ENCODE measurements at places on chromosomes 6 and 20.

GRCh38 chr20:23284009-23284408 is 66.6 kb upstream of the NXT1 start:
- no peak for DNase-seq

DNA sequence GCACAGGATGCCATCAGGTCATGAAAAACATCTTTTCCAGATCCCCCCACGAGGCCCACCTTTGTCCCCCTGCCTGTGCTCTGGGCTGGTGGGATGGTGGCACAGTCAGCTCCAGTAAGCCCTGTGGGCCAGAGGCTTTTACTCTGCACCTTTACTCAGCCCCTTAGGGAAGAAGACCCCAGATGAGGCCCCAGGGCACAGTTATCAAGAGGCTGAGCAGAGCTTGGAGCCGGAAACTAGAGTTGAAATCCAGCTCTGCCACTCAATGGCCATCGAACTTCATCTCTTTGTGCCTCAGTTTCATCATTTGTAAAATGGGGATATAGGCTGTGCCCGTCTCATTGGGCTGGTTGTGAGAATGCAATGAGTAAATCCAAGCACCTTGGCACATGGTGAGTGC is 81.7 kb upstream of the TOX2 start:
- DNase-seq: no peak

DNA sequence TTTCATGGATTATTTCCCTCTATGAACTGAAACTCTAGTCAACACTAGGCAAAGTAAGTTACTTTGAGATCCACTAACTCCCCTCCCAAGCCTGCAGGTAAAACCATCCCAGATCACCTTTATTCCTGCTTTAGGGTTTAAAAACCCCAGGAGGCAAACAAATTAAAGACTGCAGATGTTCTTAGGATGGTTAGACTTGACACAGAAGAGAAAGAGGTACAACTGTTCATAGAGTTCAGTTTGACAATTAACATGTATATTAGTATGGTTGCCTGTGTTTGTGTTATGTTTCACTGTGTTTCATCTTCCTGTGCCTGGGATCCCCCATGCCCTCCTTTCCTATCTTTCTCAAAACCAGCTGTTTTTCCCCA is 53.5 kb downstream of the RREB1 start:
- no peak for DNase-seq

- no peak for DNase-seq
These were observed 312.6 kb downstream of the CLIC5 start for GRCh38 chr6:45702849-45703739.

GRCh38 chr20:10731190-10731965 is 57.6 kb upstream of the JAG1 start:
- DNase-seq: no peak

DNA sequence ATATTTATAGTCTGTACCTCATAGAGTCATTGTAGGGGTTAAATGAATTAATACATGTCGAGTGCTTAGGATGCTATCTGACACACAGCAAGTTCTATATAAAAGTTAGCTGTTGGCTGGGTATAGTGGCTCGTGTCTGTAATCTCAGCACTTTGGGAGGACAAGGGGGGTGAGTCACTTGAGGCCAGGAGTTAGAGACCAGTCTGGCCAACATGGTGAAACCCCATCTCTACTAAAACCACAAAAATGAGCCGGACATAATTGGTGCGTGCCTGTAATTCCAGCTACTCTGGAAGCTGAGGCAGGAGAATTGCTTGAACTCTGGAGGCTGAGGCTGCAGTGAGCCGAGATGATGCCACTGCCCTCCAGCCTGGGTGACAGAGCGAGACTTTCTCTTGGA is 222.9 kb downstream of the UBE3D start:
- DNase-seq: no peak

- DNase-seq: no peak
These were observed 462.5 kb downstream of the CDH26 start for GRCh38 chr20:60420676-60421229.

- no peak for DNase-seq
These were observed 26.3 kb upstream of the SLC22A1 start for GRCh38 chr6:160095146-160095845.

DNA sequence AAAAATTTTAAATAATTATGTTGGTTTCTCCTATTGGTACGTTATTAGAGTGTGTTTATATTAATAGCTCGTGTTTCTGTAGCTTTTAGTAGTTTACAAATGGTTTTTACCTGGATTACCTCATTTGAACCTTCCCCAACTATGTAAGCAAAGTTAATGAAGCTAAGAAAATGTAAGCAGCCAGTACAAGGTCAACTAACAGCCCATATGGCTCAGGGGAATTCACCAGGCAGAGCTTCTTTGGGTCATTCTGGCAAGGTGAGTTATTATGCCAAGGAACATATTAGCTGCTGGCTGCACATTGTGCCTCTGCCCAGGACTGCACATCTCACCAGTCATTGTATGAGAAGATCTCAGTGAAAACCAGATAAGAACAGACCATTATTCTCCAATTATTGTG is 27.0 kb upstream of the MARCKS start:
- DNase-seq: no peak

DNA sequence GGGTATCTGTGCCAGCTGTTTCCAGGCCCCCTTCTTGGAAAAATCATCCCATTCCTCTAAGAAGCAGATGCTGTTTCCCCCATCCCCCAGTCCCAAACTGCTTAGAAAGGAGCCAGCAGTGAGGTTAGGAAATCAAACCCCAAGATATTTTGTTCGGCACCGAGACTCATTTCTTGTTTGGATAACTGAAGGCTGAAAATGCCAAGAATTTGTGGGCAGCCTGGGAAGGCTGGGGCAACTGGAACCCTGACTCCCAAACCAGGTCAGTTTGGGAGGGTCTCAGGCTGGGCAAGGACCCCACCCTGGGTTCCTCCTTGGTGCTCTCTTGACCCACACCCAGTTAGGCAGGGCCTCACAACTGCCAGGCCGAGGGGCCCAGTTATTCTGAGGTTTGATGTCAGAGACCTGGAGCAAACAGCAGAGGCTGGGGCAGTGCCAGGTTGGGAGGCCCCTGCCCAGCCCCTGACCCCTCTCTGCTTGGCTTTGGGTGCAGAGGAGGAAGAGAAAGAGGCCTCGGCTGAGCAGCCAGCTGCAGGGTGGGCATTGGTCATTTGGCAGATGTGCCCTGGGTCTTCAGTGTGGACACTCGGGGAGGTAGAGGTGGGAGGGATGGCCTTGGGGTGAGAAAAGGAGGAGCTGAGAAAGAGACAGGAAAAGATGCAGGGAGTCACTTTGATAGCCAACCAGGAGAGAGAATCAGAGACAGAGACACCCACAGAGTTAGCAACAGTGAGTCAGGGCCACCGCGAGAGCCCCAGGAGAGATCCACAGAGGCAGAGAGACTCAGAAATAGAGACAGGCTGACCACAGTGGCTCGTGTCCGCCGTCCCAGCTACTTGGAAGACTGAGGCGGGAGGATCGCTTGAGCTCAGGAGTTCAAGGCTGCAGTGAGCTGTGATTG is 5.0 kb downstream of the ANGPT4 start:
- DNase-seq: no peak

DNA sequence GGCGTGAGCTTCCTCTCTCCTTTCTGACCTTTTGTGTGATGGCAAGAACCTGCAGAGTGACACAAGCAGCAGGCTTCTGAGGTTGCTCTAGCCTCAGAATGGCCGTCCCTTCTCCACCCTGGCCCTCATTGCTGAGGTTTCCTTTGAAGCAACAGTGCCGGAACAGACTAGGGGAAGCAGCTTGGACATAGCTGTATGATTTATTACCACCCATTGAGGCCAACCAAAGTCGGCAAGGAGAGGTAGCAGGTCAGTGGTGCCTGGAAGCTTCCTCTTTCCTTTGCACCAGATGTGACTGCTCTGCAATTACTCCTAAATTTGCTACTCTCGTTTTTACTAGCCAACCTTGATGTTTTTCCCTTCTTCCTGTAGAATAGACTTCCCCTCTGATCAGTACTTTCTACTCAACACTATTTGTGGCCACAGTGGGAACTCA is 31.4 kb downstream of the PTPN1 start:
- peak; percentile 76 for DNase-seq

DNA sequence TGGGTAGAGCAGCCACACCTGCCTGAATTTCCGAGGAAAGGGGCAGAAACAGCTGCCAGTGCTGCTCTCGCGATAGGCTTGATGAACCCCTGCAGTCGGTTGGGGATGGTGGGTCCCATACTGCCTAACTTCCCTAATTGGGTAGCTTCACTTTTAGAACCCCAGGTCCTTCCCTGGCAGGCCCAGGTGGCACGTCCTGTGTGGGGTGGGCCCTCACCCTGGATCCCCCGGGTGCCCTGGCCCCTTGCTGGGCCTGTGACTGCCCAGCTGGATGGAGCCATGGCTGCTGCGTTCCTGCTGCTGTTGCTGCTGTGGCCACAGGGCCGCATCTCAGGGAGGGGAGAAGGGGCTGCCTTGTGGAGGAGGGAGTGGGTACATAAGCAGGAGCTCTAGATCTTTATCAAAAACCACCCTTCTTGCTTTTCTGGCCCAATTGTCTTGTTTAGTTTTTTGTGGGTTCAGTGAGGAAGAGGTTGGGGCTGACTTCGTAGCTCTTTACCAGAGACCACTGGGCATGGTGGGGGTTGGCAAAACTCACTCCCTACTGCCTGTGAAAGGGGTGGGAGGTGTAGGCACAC is 19.2 kb downstream of the TREML4 start:
- no peak for DNase-seq

DNA sequence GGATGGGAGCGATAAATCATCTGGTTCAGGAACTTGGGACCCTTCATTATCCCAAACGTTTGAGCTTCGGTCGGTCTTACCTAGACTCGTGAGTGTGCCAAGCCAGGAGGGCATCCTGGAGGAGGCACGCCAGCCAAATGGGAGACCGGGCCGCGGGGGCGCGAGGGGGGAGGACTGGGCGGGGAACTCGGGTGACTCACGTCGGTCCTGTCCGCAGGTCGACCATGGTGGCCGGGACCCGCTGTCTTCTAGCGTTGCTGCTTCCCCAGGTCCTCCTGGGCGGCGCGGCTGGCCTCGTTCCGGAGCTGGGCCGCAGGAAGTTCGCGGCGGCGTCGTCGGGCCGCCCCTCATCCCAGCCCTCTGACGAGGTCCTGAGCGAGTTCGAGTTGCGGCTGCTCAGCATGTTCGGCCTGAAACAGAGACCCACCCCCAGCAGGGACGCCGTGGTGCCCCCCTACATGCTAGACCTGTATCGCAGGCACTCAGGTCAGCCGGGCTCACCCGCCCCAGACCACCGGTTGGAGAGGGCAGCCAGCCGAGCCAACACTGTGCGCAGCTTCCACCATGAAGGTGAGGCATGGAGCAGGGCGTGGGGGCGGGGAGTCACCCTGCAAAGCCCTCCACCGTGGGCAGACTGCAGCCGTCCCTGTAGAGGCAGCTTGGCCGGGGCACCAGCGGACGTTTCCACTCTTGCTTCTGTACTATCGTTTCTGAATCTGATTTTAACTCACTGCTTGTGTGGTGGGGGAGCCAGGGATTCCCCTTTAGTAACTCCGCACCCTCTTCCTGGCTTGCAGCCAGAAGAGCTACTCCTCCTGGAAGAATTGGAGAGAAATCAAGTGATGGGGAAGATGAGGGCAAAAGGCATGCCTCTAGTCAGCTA is 2.7 kb downstream of the BMP2 start:
- DNase-seq: no peak

DNA sequence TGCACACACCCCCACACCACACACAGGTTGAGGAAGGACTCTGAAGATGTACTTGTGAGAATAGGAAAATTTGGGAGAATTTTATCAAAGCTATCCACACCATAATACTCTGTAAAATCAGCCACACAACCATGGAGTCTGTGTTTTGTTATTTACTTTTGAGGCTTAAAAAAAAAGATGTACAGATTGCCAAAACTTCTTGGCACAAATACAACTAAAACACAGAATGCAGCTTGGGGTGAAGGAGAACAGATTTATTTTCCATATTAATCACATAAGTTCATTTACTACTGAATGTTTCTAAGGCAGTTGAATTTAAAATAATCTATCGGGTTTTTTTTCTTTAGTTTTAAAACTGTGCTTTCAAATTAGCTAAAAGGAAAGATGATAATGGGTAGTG is 32.8 kb upstream of the KCNQ5 start:
- no peak for DNase-seq

- no peak for DNase-seq
These were observed 5.6 kb downstream of the SRSF3 start for GRCh38 chr6:36599791-36600209.

Data from OCI-LY7 (cell line).